ENCODE measurements at places on chromosomes 6 and 20.
A peak's percentile ranks its signal among the peaks of the same experiment; 100 is the strongest.

- DNase-seq: no peak
Measured at GRCh38 chr20:23773127-23773526, 22.4 kb upstream of the CST1 start.

- no peak for DNase-seq
Measured at GRCh38 chr6:121171879-121172278, 162.4 kb downstream of the TBC1D32 start.

GRCh38 chr20:17536944-17537444 lies 5.8 kb upstream of the BFSP1 start:
- DNase-seq: peak; percentile 77

DNA sequence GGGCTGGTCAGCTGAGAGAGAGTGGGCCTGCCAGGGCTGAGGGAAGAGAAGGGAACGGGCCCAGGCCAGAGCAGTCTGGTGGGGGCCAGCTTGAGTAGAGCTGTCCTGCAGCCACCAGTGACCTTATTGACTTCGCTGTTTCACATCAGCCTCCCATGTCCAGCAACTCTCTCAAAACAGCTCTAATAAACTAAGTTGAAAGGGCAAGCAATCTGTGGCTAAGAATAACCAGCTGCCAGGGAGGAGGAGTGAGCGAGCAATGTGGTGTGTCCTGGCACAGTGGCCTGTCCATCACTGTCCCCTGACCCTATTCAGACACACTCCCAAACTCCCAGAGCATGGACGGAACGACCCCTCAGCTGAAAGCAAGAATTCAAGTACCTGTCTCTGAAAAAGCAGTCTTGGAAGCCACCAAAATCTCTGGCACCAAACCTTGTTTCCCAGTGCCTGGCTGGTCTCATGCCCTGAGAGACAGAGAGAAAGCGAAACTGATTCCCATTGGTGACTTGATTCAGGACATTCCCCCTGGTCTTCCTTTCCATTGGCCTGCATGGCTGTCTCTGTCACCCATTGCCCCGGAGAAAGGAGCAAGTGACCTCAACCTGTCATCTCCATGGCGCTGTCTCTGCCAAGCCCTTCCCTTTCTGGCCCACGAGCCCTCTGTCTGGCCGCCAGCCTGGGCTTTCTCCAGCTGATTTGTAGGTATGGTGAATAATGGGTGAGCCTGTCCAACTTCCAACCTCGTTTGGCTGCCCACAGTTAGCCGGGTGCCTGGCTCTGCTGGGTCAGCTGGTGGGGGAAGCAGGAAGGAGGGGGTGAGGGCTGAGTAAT lies at the start of gene DDO:
Gene DDO, minus strand, starts transcription at position 490 of the 831 bp plus-strand sequence. CDS start 2,113 bp downstream, outside the sequence.
- DNase-seq: peak; percentile 70

Measured in upper lobe of left lung (tissue), 6 donors.